ENCODE measurements at places on chromosomes 16 and 17.

DNA sequence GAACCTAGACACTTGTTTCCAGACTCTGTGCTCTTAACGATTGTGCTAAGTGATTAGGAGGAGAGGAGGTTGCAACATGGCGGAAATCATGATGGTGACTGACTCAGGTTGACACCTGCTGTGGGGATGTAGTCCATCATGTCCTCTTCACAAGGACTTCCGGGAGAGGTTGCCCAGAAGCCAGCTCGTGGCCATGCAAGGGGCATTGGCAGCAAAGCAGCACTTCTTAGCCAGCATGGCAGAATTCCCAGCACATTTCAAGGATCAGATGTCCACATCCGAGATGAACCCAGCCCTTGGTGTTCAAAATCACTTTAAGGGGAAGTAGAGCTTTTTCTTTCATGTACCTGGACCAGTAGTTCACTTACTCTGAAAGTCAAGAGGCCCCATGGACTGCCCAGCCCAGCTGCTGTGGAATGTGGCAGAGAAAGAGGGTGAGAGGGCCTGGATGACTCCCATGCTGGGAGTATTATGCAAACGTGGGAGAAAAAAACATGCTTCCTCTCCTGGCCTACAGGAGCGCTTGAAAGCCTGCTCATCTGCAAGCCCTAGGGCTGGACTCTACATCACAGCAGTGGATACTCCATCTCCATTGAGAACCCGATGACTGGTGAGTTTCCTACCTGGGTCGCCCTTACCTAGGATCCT is 65.5 kb downstream of the IRX6 start:
- no peak for DNase-seq

DNA sequence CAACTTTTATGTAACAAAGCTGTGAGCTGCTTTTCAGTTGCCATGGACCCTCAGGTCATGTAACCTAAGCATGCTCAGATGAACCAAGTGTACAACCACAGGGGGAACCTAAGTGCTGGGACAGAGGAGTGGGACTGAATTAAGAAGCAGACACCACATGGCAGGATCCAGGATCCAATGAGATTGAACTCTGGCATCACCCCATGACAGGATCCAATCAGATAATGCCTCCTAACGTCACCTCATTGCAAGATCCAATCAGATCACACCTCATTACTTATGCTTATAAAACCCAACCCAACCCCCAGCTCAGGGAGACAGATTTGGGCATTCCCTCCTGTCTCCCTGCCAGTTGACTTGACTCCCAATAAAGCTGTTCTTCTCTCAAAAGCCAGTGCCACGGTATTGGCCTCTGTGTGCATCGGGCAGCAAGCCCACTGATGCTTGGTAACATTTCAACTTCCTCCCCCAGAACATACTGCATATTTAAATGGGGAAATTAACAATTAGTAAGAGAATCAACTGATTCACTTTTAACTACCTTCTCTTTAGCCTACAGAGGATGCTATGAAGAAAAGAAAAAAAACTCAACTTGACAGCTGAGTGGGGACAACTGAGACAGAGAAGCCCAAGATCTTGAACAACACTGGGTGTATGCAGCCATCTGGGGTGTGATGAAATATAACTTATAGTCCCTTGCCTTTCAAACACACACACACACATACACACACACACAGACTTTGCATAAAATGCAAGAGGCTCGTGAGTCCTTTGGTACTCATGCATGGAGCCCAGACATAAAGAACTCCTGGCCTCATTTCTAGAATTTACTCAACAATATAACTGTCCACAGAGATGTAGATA is 148.4 kb downstream of the SLC39A11 start:
- DNase-seq = no peak

DNA sequence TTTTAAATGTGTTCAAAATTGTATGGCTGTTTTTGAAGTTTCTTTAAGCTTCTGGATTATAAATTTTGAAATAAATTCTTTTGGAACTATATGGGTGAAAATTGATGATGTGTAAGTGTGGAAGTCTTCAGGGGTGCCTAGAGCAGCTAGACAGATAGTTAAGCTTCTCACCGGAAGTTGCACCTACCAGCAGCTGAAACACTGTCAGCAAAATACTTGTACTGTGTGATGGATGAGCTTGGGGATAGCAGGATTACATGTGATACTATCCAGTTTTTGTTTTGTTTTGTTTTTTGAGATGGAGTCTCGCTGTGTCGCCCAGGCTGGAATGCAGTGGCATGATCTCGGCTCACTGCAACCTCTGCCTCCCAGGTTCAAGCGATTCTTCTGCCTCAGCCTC is 19.7 kb downstream of the RBL2 start:
- no peak for DNase-seq

DNA sequence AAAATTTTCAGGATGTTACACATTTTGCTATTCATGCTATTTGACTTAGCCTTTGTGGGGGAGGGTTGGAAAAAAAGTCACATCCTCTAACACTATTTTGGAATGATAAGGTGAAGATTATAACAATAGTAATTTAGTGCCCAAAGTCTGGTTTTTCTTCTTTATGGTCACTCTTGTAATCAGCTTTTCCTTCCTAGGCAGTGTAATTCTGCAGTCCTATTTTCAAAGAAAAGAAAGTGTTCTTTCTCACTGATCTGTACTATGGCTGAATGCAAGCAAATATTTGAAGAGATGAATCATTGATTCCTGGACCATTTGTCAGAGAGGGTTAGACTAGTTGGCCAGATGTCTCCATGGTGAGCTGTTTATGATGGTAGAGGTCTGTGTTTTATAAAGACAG is 8.4 kb downstream of the RSPRY1 start:
- no peak for DNase-seq

GRCh38 chr16:53895433-53895832 is 191.5 kb downstream of the FTO start:
- no peak for DNase-seq

DNA sequence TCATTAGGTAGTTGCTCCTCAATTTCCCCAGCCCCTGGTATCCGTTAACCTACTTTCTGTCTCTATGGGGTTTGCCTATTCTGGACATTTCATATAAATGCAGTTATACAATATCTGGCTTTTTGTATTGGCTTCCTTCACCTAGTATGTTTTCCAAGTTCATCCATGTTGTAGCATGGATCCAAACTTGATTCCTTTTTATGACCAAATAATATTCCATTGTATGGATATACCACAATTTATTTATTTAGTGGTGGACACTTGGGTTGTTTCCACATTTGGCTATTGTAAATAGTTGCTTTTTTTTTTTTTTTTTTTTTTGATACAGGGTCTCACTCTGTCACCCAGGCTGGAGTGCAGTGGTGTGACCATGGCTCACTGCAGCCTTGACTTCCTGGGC is 15.9 kb downstream of the EPN2 start:
- no peak for DNase-seq

GRCh38 chr16:75443298-75443697 is 10.0 kb upstream of the CFDP1 start:
- no peak for DNase-seq

GRCh38 chr16:52002026-52002425 is 544.9 kb downstream of the TOX3 start:
- DNase-seq = no peak
